Type B pancreatic cell (in vitro differentiated cells): ENCODE measurements at places on chromosomes 7 and 10. TPM values are rescaled to one million over a fixed set of nuclear protein-coding genes. Genes with fewer than 3 reads are reported as not detected.

POLR3A gene
- total RNA-seq, result 22.3 and 23.8 TPM in 2 replicates

NUB1 gene
- total RNA-seq, result 49.3 and 54.3 TPM in 2 replicates

KCP gene
- total RNA-seq, result 1.3 and 4.2 TPM in 2 replicates

DNA sequence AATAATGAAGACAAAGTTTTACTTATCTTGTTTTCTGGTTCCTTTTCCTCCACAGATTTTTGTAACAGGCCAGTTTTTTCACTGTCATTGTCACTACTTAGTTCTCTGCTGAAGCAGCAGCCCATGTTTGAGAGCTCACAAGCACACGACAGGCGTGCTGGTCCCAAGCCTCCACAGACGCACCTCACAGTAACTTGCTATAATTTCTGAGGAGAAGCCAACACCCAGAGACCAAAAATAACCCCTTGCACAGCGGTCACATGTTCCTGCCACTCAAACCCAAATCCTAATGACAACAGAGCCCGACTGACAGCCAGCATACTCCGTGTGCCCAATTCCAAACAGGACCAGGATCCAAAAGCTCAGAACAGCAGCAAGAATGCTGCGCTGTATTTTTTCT is 58.5 kb downstream of the LARP4B start:
- no peak for DNase-seq

DNA sequence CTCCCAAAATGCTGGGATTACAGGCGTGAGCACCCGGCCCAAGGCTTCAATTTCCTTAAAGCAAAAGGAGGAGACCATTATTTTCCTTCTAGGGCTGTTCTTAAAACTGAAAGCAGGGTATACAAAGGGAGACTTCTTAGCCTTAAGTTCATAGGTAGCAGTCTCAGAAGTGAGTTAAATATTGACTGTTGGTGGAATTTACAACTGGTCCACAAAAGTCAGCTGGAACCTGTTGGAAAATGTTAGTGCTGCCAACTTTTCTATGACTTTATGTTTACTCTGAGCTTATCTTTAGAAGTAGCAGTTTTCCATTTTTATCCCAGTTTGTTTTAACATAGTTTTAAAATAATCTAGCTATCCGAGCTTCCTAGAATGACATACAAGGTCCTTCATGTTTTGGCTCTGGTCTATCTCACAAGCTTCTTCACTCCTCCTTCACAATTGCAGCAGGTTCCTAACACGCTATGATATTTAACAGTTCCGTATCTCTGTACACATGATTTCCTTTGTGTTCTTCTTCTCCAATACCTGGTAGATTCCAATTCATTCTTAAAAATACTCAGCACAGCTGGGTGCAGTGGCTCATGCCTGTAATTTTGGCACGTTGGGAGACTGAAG is 3.3 kb downstream of the SLC26A3 start:
- DNase-seq, result no peak

- DNase-seq, result no peak
Measured at GRCh38 chr7:119571666-119572065, 701.3 kb upstream of the KCND2 start.

DNA sequence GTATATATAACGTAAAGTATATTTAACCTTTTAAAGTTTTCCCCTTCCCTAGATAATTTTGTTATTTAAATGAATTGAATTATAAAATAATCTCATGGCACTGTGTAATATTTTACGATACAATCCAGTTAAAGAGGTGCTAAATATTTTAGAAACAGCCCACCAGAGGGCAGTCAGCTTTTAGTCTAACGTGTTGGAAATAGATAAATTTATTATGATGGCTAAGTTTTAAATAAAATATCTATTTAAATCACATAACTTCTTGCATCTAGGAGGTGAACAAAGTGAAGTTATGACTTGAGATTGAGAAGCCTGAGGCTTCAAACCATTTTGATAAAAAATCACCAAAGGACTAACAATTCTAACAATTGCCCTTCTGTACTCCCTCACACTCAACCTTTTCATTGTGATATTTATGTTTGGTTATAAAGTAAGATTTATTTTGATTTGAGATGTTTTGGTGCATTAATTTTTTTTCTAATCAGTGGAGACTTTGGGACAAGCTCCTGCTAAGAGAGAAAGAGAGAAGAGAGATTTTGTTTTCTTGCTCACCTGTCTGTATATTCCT is 171.5 kb upstream of the SP4 start:
- no peak for DNase-seq

GRCh38 chr10:119209035-119209735 is 1.8 kb downstream of the GRK5 start:
- DNase-seq, result peak; percentile 77

GRCh38 chr7:158285383-158285770 is 302.2 kb downstream of the PTPRN2 start:
- no peak for DNase-seq

KLHL7 gene
- total RNA-seq, result 34.0 and 44.3 TPM in 2 replicates

- no peak for DNase-seq
Measured at GRCh38 chr7:102305414-102306268, 19.0 kb downstream of the SH2B2 start.

DNA sequence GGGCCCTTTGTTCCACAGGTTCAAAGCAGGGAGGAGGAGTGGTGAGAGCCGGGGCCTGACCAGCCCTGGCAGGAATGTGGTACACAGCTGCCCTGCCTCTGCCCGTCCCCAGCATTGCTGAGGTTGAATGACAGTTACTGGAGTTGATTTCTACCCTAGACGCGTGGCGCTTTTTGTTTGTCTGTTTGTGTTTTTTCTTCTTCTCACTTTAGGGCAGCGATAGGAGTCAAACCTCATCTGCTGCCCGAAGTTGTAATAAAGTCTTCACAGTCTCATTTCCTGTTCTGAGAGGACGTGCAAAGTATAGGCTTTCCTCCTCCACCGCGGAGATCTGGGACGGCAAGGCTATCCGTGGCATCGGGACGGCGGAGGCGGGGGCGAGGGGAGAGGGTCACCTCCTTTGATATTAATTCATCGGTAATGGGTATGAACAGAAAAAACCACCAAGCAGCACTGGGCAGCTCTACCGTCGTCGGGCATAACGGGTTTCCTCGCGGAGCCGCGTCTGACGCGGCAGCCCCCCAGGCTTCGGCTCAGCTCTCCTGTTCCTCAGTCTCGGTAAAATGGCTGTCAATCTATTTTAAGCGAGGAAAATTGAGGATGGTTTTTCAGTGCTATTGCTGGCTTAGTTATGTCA is 160.8 kb downstream of the LRMDA start:
- DNase-seq, result no peak

SPDYE1 gene
- not detected in 2 replicates for total RNA-seq

GRCh38 chr7:70647801-70648498 is 484.0 kb upstream of the GALNT17 start:
- DNase-seq, result no peak

- DNase-seq, result peak; percentile 36
Measured at GRCh38 chr10:118565301-118566075, 30.0 kb downstream of the PRLHR start.

- no peak for DNase-seq
Measured at GRCh38 chr7:84216472-84216871, 21.9 kb upstream of the SEMA3A start.

SLC13A1 gene
- total RNA-seq, result 0.07 and 0.14 TPM in 2 replicates

DNA sequence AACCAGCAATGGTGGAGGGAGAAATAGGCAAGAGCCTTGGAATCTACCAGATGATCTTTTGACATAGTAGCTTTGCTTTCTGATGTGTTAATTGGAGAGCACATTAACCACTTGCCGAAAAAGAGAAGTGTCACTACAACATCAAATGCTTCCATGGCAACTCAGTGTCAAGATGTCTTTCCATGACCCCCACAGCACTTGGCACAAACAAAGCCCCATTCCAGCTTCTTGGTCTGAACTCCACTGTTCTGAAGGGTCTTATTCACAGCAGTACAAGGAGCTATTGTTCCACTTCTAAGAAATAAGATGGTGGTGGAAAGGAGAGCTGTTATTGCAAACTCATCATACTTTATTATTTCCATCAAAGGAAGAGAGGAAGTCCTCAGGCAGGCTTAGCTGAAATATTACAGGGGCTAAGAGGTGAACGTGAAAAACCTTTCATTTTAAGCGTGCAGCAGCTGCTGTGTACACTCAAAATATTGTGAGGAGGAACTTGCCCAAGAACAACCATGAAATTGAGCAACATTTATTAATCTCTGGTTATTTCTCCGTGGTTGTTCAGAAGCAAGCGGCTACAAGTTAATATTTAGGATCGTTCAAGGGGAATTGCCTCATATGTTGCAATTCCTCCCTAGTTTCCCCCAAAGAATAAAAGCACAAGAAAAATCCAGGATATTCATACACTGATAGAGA is 354.8 kb upstream of the CELF2 start:
- no peak for DNase-seq

- no peak for DNase-seq
Measured at GRCh38 chr10:128557149-128557710, 431.0 kb upstream of the MKI67 start.

DNA sequence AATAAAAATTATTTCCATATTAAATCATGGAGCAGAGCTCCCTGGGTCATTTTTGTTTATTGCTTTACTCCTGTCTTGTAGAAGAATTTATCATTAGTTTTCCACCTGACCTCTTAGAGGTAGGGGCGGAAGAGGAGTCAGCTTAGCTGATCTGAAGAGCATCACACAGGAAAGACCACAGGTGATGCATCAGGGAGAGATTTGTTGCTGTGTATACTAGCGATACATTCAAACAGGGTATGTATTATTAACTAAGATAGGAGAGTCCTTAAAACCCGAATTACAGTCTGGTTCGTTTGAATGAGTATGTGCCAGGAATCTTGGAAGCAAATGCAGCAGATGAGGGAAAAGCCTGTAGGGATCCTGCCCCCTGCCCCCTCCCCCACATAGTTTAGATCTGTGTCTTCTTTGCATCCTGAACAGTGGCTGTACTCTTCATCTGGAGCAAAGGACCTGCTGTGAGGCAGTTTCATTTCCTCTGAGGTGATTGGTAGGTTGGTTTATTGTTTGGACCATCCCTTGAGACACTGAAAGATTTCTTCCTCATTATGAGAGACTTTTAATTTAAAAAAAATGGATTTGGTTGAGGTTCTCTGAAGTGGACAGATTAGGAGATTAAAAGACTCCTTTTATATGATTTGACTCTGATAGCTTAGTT is 177.0 kb downstream of the SND1 start:
- no peak for DNase-seq

DNA sequence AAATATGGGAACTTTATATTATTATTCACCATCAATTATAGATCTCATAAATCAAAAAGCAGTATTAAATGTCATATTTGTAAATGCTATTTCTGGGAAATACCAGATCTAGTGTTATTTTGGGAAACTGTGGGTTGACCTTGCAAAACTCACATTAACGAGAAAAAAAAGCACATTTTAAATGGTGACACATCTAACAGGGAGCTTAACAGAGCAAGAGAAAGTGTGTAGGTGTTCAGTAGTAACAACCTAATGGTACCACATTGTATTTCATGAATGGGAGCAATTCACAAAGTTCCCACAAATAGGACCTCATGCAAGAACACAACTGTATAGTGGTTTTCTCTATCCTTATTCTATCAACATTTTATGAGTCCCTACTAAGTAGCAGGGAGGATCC is 26.2 kb upstream of the HDAC9 start:
- no peak for DNase-seq

DNA sequence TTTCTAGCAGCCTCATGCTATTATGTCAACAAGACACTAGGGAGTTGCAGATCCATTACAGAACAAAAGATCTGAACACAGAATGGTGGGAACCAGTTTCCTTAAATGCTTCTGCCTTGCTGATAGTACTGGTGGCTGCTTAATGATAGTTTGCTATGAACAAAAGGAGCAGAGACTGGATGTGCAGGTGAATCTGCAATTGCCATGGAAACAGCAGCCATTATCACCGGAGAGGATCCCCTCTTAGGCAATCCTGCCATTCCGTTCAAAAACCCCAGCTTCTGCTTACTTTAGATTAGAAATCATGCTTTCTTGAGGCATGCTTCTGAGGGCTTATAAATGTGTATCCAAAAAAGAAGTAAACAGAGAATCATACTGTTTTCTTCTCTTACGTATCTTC is 80.0 kb upstream of the PRKAR2B start:
- DNase-seq, result no peak

DNA sequence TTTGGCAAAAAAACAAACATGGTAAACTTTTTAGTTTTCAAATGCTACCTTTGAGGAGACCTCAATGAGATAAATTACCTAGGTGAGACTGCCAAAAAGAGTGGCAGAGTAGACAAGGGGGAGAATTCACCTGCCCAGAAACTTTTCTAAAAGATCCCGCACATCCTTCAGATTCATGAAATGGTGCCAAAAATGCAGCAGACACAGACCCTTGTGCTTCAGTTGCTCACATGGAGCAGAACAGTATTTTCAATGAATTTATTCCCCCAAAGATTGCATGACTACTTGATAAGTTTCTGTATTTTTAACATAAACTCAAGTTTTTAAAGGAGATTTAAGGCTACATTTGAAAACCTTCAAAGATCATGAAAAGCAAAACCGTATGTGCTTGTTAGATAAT is 270.0 kb downstream of the TRIL start:
- DNase-seq, result no peak

DNA sequence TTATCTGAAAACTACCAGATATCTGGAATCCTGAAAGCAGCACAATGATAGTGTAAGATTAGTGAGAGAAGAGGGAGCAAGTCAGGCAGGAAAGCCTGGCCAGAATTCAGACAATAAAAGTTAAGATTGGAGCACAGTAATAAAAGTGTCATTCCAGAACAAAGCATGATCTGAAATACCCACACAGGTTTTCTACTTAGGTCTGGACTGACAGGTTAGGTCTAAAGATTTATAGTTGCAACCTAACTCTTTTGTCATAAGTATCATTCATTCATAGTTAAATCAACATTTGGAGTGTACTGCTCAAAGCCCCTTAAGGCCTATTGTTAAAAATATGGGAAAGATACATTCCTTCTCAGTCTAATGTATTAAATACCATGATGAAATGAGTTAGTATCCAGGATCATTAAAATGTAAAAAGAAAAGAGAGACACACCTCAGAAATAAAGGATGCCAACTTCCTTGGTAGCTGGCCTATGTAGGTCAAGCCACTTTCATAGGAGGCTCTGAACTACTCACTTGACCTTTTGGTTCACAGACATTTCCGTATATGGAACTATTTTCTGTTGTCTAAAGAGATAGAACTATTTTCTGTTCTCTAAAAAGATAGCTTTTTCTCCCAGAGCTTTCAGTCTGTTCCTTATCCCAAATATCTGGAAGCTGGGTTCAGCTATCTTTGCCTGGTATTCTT is 105.2 kb downstream of the FAS start:
- DNase-seq, result no peak

- no peak for DNase-seq
Measured at GRCh38 chr7:107446531-107446930, 23.3 kb upstream of the GPR22 start.

DNA sequence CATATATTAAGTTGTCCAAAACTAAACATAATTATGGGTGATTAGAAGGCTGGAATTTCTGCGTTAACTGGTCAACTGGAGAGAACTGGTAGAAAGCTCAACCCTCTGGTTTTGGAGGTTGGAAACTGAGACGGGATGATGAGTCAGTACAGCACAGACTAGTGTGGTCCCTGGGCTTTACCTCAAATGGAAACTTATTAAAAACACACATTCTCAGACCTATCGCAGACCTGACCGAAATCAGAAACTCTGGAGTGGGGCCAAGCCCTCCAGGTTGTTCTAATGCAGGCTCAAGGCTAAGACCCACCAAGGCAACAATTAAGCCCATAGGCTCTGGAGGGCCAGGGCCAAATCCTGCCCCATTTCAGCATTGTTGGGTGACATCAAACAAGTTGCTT is 136.9 kb downstream of the KCNMA1 start:
- DNase-seq, result no peak

PNLIPRP1 gene
- not detected in 2 replicates for total RNA-seq

CNPY1 gene
- not detected in 2 replicates for total RNA-seq
